Activated CD8-positive, alpha-beta T cell treated with anti-CD3 and anti-CD28 coated beads for 36 hours (primary cell): ENCODE measurements at places on chromosomes 12 and 14. TPM values are rescaled to one million over a fixed set of nuclear protein-coding genes. Genes with fewer than 3 reads are reported as not detected.
A peak's percentile ranks its signal among the peaks of the same experiment; 100 is the strongest.

The RNF212B gene
- total RNA-seq, result not detected

The HPD gene
- not detected for total RNA-seq

DNA sequence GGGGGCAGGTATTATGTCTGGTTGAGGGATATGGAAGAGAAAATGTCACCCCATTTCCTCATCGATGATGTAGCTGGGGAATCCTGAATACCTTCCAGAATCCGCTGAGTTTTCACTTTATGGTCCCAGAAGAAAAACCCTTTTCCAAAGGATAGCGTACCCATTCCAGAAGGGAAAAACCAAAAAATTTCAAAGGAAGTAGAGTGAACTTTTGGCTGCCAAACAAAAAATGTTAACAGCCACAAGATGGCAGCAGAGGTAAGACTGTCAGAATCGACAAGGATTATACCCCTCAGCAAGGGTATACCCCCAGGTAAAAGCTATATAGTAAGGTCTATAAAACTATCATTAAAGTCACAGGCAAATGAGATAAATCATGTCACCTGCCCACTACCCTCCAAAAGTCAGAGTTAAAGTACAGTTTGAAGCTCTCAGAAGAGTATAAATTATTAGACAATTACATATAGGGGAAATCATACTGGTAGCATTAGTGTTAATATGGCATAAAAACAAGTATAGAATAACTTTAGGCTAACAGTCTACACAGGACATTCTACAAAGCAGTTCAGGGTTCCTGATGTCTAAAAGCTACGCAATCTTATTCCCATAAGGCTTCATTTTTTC lies 18.0 kb downstream of the ACIN1 start:
- DNase-seq, result peak; percentile 39

DNA sequence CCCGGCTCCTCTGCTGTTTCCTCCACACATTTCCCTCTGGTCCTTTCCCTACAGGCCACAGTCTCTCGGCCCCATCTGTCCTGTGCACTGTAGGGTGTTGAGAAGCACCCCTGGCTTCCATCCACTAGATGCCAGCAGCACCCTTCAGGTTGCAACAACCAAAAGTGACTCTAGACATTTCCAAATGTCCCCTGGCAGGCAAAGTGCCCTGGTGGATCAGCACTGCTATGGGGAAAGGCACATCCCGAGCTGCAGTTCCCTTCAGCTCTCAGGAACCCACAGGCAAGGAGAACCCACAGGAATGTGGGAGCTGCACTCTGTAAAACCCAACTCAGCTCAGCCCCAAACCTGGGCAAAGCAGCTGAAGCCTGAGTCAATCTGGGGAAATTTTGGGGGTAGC lies 77.0 kb downstream of the RBM19 start:
- DNase-seq, result no peak

DNA sequence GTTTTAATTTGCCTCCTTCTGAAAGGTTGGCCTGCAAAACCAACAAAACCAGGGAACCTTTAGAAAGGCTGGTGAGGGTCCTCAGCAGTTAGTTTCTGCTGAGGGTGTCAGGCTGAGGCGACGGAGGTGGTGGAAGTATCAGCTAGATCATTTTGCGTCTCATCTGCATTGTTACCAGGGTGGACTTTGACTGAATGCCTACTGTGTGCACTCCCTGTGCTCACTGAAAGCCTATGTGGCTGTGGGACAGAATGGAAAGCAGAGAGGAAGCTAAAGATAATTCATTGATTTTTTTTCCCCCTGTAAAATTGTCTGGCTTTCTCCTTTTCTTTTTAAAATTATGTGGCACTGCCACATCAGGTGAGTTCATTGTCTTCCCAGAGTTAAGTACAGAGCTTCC lies 68.4 kb upstream of the SRSF5 start:
- DNase-seq, result no peak

DNA sequence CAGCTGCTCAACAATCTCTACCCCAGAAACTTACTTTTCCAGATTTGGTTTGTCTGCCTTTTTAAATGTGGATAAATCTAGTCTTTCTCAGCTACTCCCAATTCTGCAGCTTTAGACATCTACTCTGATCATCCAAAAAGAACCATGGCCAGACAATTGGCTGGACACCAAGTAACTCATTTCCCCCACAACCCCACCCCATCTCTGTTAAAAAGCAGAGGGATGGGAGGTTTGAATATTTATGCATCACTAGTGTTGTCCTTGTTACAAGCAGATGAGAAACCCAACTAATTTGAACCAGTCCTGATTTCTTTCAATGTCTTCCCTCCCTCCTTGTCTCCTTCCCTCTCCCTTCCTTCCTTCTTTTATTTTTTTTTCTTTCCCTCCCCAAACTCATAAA lies 391.9 kb downstream of the GALC start:
- DNase-seq, result no peak
